ENCODE measurements at places on chromosomes 2 and 18. TPM values are rescaled to one million over a fixed set of nuclear protein-coding genes. Genes with fewer than 3 reads are reported as not detected.

DNA sequence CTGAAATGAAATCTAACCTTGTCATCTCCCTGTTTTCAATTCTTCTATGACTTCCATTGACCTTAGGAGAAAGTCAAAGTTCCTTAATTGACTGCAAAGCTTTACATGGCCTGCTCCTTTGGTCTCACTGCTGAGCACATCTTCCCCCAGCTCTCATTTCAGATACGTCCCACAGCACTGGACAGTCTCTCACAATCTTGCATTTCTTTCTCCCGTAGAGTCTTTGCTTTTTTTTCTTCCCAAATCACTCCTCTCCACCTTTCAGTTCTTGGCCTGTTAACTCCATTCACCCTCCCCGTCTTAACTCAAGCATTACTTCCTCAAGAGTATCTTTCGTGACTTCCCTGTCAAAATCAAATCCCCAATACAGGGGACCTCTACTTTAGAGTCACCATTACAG is 67.2 kb downstream of the DDX1 start:
- no peak for DNase-seq

DNA sequence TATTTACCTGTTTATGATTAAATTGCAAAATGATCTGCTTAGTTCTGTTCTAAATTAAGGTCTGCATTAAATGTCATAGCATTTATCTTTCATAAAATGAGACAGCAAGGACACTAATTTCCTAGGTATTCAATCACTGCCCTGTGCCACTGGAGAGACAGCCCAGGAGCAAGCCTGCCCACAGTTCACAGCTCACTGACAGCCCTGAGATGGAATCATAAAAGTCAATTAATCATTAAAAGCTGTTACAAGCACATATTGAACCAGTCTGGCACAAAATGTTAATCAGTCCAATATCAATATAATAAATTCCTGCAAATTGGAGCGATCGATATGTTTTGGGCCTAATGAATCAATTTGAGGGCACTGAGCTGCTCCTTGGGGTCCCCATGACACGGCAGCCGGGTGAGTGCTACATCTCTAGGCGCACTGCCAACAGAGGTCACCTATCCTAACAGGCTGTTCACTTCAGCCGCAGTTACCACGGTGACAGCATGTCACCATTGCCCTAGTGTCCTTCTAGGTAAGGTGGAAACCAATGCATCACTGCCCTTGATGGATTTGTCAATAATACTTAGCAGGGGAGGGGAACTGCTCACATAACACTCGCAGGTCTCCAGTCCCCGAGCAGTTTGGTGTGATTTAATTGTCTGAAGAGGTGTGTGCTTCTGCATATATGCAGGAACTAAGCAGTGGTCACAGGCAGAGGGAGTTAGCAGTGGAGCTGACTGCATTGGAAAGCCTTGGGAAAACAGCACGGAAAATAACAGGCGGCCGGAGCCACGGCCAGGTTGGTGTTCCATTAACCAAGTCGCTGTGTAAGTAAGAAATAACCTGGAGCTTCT is 47.3 kb downstream of the POU3F3 start:
- DNase-seq: no peak

DNA sequence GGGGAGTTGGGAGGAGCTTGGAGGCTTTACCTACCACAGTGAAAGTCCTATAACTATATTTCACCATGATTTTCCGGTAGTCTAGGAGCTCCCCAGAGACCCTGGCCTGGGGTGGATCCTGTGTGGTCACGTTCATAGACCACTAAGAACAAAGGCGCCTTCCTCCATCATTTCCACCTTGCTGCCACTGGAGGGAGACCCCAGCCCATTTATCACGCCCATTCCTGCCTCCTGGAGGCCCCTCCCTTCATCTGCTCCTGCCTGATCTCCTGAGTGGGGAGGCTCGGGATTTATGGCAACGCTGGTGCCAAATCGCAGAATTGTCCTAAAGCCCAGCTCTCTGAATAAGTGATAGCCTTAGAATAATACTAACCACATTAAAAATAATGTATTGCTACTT is 507.6 kb upstream of the SPHKAP start:
- no peak for DNase-seq

DNA sequence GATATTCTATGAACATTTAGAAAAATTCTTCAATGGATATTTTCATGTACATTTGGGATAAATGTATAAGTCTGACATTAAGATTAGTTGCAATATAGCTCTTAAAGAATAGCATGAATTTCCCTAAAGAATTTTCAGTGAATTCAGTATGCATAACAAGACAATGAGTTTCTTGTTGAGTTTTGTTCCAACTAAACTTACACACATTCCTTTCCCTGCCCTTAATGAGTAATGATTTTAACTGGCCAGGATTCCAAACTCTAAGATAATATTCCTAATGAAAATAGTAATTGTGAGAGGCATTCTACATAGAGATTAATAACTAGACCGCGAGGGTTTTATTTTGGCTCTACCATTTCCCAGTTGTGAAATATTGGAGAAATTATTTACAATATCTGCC is 390.3 kb upstream of the GALNT5 start:
- DNase-seq: no peak

DNA sequence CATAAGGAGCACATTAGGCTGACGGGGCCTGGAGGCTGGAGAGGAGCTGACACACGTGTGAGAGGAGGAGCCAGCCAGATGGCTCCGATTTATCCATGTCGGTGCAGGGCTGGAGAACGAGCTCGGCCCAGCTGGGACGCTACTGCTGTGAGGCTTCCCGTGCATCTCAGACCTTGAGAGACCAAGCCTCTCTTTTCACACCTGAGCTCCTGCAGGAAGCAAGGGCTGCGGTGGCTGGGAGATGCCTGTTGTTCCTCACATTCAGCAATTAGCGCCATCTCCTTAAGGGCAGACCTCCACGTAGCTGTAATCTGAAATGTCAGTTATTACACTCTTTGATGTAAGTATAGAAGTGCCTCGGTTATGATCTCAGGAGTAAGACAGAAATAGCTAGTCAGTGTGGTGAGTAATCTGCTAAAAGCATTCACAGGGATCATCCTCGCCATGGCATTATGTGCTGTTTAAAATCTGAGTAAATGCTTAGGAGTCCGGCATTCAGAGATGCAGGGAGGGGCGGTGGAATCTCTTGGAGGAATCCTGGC is 107.9 kb downstream of the PRKCE start:
- peak; percentile 82 for DNase-seq

DNA sequence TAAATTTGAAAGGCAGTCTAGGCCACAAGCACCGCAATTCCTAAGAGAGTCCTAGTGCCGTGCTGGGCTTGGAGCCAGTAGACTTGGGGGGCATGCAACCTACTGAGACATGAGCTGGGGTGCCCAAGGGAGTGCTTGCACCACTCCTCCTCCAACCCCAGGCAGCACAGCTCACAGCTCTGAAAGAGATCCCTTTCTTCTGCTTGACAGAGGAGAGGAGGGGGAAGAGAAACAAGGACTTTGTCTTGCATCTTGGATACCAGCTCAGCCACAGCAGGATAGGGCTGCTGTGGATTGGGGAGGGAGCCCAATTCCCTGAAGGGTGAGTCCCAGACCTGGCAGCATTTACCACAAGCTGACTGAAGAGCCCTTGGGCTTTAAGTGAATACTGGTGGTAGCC is 134.6 kb downstream of the TMEM131 start:
- no peak for DNase-seq

GRCh38 chr2:150266931-150267330 is 220.5 kb downstream of the RND3 start:
- no peak for DNase-seq

DNA sequence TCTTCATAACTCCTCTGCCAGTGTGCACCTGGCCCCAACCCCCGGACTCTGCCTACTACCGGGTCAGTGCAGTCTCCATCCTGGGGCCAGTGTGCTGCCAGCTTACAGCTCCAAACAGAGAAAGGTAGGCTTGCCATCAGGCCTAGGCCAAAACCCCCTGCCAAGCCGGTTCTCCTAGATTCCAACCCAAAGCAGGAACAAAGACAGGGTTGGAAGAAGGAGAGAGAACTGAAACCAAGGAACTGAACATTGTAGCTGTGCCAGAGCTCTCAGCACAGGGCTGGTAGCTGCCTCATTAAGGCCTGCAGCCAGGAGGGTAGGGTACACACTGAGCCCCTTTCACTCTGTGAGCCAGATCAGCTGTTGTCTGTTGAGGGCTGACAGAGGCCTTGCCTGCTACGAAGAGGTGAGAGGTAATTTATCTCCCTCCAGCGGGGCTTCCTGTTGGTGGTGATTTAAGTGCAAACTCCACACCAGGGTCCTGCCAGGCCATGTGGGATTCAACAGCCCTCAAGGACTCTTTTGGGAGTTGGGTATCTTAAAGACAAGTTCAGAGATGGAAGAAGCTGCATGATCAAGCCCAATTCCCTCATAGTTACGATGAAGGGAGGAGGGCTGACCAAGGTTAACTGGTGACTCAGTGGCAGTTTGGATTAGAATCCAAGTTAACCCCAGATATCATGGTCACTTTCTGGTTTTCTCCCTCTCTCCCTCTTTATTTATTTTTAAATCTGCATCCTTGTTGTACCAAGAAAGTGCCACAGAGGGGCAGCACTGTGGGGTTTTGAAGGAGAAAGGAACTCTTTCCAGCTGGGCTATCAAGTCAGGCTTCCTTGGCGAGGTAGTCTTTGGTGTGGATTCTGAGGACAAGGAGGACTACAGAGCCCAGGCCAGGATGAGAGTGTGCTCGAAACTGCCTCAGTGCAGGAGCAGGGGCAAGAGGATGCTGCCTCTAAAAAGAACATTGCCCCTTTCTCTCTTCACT is 48.1 kb downstream of the CYRIA start:
- DNase-seq: peak; percentile 33

DNA sequence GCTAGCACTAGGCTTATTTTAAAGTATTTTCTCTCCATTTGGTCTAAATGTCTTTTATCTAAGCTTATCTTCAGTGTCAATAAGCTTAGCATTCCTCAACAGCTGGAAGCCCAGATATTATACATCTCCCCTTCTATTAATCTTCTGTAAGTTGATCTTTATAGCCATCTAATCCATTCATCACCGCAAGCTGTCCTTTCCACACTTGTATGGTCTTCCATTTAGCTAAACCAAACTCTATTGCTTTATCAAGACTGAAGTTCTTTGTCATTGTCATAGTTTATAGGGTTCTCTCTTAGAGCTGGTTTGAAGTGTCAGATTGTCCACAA is 101.3 kb upstream of the GPR45 start:
- no peak for DNase-seq

DNA sequence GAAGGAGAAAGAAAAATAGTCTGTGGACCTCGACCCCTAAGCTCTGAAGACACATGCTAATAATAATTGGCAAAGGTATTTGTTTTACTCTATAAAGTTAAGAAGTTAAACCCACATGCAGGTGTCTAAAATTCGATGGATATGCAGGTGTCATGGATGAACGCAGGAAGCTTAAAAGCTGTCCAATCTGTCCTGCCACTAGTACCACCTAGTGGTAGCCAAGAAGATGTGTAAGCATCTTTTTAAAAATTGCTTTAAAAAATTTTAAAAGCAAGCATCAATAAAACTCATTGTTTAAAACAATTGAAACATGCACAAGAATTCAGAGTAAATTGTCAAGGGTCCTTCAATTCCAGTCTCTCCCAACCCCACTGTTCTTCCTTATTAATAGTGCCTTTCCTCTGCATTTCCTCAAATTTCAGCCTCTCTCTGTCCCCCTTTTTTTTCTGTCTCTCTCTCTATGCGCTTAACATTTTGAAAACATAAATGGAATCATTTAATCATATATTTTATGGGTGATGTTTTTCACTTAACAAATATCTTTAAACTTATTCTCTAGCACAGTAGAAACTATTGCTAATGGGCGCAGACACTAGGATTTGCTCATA is 30.6 kb upstream of the PPP3R1 start:
- peak; percentile 17 for DNase-seq

DNA sequence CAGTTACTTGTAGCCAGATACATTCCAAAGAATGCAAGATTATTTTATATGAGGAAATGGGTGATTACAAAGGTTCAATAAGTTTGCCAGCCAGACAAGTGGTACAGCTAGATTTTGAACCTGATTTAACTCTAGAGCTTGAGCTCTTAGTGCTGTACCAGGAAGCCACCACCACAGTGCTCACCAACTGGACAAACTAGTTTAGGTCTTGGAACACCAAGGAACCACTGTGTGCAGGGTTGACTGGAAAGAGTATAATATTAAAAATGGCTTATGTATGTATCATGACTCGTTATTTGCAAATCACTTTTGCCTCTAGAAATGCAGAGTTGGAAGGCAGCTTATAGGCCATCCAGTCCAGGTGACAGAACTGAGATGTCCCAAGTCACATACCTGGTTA is 177.2 kb downstream of the TXNL1 start:
- DNase-seq: no peak

DNA sequence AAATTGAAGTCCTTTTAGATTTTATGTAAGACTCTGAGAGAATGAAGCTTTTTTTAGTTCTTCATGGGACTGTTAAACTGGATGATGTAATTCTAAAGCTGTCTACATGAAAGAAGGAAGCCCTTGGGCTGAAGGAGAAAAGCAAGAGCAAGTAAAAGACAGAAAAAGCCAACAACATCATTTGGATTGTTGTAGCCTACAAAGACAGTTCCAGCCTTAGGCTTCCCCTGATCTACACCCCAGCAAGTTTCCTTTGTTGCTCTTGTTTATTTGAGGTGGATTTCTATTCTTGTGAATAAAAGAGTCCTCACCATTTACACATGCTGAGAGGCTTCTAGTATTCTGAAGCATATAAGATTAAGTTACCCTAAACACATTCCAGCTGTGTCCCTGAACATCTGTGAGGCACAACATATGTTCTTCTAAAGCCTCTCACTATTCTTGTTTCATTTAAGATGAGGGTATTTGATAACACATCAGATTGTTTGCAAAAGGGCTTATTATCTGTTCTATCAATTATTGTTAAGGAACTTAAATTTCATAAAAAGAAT is 377.8 kb downstream of the LNPK start:
- DNase-seq: peak; percentile 21

DNA sequence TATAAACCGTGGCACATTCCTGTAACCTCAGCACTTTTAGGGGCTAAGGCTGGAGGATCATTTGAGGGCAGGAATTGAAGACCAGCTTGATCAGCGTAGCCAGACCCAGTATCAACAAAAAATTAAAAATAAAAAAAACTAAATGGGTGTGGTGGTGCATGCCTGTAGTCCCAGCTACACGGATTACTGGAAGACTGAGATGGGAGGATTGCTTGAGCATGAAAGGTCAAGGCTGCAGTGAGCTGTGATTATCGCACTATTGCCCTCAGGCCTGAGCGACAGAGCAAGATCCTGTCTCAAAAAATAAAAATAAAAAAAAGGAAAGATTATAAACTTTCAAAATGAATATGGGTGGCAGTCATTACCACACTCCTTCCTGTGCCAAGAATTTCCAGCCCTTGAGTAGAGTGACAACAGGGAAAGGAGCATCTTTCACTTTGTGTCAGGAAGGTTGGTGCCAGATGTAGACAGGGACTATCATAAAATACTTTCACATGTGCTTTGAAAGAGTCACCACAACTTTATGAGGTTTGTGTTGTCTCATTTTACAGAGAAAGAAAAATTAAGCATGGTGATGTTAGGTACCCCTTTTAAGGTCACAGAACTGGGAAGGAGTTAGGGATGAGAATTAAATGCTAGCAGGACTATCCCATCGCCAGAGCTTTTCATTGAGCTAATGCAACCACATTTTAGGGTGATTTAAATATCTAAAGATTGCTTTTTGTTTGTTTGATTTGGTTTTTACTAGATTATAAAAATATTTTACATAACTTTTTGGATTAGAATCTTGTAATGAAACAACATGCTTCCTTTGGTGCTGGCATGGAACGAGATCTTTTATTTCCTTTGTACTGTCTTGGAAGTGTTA is 1617.4 kb upstream of the ACVR2A start:
- DNase-seq: no peak

Gene ABHD1
- 1.2 TPM for total RNA-seq

- no peak for DNase-seq
Measured at GRCh38 chr2:14540015-14540414, 92.5 kb upstream of the LRATD1 start.
